ENCODE measurements at places on chromosomes 13 and 19. TPM values are rescaled to one million over a fixed set of nuclear protein-coding genes. Genes with fewer than 3 reads are reported as not detected.

Gene KIR2DL3
- total RNA-seq, result 0.38 TPM

Gene TMEM59L
- 1.1 TPM for total RNA-seq

Gene ZNF20
- total RNA-seq, result 6.6 TPM

Gene GFY
- not detected for total RNA-seq

Gene NBEA
- 6.6 TPM for total RNA-seq

Gene KRTDAP
- total RNA-seq, result 0.89 TPM

Gene ZNF431
- 30.5 TPM for total RNA-seq

DNA sequence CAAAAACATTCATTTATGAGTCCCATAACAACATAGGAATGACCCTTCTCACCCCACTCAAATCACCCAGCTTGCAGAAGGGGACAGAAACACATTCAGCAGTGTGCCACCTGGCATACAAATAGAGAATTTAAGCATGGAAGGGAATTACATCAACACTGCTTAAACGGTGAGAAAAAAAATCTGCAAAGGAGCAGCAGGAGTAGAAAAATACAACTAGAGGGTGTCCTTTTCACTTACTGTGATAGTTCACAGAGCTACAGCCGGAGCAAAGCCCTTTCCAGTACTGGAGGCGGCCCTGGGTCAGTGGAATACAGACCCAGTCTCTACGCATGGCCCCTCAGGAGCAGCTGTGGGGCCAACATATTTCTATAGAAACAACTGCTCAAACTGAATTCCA lies 764.3 kb upstream of the ARGLU1 start:
- no peak for DNase-seq
- H3K27me3 ChIP-seq, result no peaks in the 10 kb centered on the region
- no peak overlapping the region for H3K4me3 ChIP-seq
- no peaks in the 10 kb centered on the region for H3K4me1 ChIP-seq
- no peaks in the 10 kb centered on the region for H3K36me3 ChIP-seq

- H3K27me3 ChIP-seq, result no peaks in the 10 kb centered on the region
- no peaks in the 10 kb centered on the region for H3K36me3 ChIP-seq
- DNase-seq, result no peak
- H3K27ac ChIP-seq, result no peak overlapping the region
- H3K4me1 ChIP-seq, result peaks cover 65% of the 10 kb centered on the region
These were observed 24.4 kb downstream of the UBAC2 start for GRCh38 chr13:99225078-99225477.

- H3K36me3 ChIP-seq, result no peaks in the 10 kb centered on the region
- no peak for DNase-seq
- no peaks in the 10 kb centered on the region for H3K27me3 ChIP-seq
- no peak overlapping the region for H3K27ac ChIP-seq
These were observed 425.4 kb downstream of the NDFIP2 start for GRCh38 chr13:79906345-79906744.

GRCh38 chr13:112366907-112367646 lies 9.1 kb upstream of the SPACA7 start:
- no peak for DNase-seq
- no peaks in the 10 kb centered on the region for H3K27me3 ChIP-seq
- no peaks in the 10 kb centered on the region for H3K4me1 ChIP-seq
- H3K4me3 ChIP-seq, result no peak overlapping the region

- no peak for DNase-seq
- H3K36me3 ChIP-seq, result no peaks in the 10 kb centered on the region
- peak overlapping the region; percentile 54 for H3K27ac ChIP-seq
- H3K4me1 ChIP-seq, result peaks cover 14% of the 10 kb centered on the region
- no peak overlapping the region for H3K4me3 ChIP-seq
These were observed 4.4 kb downstream of the WASF3 start for GRCh38 chr13:26561651-26562511.

DNA sequence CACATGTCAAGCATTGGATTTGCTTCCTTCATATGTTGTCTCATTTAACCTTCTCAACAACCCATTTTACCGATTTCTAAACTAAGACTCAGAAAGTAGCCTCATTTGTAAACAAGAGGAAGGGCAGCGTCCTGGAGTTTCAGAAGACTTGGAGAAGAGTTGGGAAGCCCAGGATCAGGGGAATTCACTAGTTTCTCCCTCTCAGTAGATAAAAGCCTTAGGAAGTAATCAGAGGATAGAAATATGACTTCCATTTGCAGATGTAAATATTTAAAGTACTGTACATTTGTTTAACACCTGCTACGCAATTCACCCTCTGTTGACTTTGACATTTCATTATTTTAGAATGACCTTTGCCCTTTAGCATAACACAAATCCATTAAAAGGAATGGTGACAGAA lies 216.4 kb downstream of the DCT start:
- H3K4me1 ChIP-seq, result no peaks in the 10 kb centered on the region
- no peaks in the 10 kb centered on the region for H3K27me3 ChIP-seq
- no peak for DNase-seq
- H3K4me3 ChIP-seq, result no peak overlapping the region

DNA sequence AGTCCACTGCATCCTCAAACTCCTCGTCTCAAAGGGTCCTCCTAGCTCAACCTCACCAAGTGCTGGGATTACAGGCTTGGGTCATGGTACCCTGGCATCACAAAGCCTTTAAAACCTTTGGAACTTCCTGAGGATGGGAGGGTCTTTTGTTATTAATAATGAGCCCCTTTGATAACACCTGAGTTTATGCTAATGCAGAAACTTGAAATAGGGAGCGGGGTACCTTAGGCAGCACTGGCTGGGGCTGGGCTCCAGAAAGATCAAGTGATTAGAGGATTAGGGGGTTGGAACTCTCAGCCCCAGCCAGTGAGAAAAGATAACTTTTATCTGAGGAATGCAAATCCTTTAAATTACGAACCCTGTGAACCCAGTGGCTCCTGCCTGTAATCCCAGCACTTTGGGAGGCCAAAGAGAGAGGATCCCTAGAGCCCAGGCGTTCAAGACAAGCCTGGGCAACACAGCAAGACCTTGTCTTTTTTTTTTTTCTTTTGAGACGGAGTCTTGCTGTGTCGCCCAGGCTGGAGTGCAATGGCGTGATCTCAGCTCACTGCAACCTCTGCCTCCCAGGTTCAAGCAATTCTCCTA lies 9.3 kb upstream of the PSPC1 start:
- DNase-seq, result no peak
- H3K4me3 ChIP-seq, result no peak overlapping the region
- H3K27me3 ChIP-seq, result no peaks in the 10 kb centered on the region
- H3K27ac ChIP-seq, result no peak overlapping the region
- no peaks in the 10 kb centered on the region for H3K36me3 ChIP-seq
- H3K4me1 ChIP-seq, result peaks cover 8% of the 10 kb centered on the region

DNA sequence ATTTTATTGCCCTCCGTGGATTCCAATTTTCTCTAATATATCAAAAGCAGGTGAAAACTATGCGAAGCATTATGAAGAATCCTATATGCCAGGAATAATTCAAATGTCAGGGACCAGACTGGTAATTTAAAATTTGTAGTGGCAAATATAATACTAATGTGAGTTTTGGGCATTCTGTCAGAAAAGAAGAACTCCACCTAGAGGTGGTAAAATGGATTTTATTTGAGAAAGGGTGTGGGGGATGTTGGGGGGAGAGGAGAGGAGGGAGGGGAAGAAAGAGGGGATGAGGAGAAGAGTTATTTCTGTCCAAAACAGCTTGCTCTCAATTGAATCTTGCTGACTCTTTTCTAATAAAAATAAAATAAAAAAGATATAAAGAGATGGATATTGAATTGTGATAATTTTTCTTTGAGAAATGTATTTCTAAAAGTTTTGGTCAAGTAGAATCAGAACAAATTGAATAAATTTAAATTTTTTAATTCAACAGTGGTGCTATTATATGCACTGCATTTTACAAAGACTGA lies 929.3 kb upstream of the SLITRK5 start:
- H3K27me3 ChIP-seq, result no peaks in the 10 kb centered on the region
- no peak overlapping the region for H3K4me3 ChIP-seq

GRCh38 chr13:52665325-52665724 lies 12.7 kb downstream of the SUGT1 start:
- no peak overlapping the region for H3K27ac ChIP-seq
- no peaks in the 10 kb centered on the region for H3K4me1 ChIP-seq
- no peak overlapping the region for H3K4me3 ChIP-seq
- H3K27me3 ChIP-seq, result no peaks in the 10 kb centered on the region
- no peak for DNase-seq
- H3K36me3 ChIP-seq, result peaks cover 97% of the 10 kb centered on the region

GRCh38 chr19:8500158-8500557 lies 2.3 kb downstream of the PRAM1 start:
- no peaks in the 10 kb centered on the region for H3K36me3 ChIP-seq
- H3K27ac ChIP-seq, result peak overlapping the region; percentile 36
- peak; percentile 74 for DNase-seq
- H3K4me1 ChIP-seq, result peaks cover 8% of the 10 kb centered on the region
- no peaks in the 10 kb centered on the region for H3K27me3 ChIP-seq
- peak overlapping the region; percentile 45 for H3K4me3 ChIP-seq

DNA sequence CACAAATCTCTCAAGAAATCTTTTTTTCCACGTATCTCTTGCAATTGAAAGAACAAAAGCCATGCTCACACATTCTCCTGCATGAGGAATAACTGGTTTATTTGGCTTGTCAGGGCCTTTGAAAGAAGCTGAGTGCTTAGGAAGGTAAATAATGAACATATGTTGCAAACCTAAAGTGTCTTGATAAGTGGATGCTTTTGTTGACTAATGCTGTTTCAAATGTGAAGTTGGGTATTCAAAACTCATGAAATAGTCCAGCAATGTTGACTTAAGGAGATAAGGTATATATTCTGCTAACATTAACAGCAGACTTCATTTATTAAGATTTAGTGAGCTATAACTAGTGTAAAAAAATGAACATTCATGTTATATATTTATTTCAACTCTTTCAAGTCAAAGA lies 1792.7 kb upstream of the MIR17HG start:
- no peak for DNase-seq
- no peaks in the 10 kb centered on the region for H3K36me3 ChIP-seq
- no peaks in the 10 kb centered on the region for H3K27me3 ChIP-seq
- H3K4me1 ChIP-seq, result no peaks in the 10 kb centered on the region

GRCh38 chr13:49253310-49253709 lies 5.6 kb downstream of the CDADC1 start:
- H3K36me3 ChIP-seq, result peaks cover 22% of the 10 kb centered on the region
- no peak for DNase-seq
- no peak overlapping the region for H3K4me3 ChIP-seq
- no peak overlapping the region for H3K27ac ChIP-seq
- H3K27me3 ChIP-seq, result no peaks in the 10 kb centered on the region

GRCh38 chr13:42984026-42984425 lies 8.0 kb downstream of the EPSTI1 start:
- no peak overlapping the region for H3K27ac ChIP-seq
- peaks cover 21% of the 10 kb centered on the region for H3K4me1 ChIP-seq
- H3K36me3 ChIP-seq, result no peaks in the 10 kb centered on the region
- DNase-seq, result no peak

DNA sequence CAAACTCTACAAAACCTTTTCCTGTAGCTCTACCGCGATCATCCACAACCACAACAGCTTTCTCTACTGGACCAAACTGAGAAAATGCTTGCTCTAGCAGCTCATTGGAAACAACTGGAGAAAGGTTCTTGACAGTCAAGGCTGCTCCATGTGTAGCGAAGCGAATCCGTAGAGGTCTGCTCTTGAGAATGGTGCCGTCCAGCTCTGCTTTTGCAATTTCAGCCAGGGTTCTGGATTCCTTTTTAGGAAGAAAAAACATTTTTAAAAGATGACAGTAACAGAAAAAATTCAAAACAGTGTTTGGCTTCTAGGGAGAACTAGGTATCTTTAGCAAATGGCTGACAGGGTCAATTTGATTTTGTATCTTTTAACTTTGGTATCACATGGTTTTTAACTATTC lies 10.4 kb downstream of the PSPC1 start:
- peaks cover 59% of the 10 kb centered on the region for H3K36me3 ChIP-seq
- H3K27me3 ChIP-seq, result no peaks in the 10 kb centered on the region
- H3K27ac ChIP-seq, result no peak overlapping the region

GRCh38 chr13:60482012-60482411 lies 85.0 kb downstream of the TDRD3 start:
- peaks cover 21% of the 10 kb centered on the region for H3K36me3 ChIP-seq
- H3K27ac ChIP-seq, result no peak overlapping the region
- H3K4me1 ChIP-seq, result no peaks in the 10 kb centered on the region
- H3K4me3 ChIP-seq, result no peak overlapping the region
- no peak for DNase-seq
- H3K27me3 ChIP-seq, result no peaks in the 10 kb centered on the region

All from lower lobe of right lung (tissue), 2 donors.